Fibroblast of pulmonary artery (primary cell): ENCODE measurements at places on chromosomes 3 and 15.

DNA sequence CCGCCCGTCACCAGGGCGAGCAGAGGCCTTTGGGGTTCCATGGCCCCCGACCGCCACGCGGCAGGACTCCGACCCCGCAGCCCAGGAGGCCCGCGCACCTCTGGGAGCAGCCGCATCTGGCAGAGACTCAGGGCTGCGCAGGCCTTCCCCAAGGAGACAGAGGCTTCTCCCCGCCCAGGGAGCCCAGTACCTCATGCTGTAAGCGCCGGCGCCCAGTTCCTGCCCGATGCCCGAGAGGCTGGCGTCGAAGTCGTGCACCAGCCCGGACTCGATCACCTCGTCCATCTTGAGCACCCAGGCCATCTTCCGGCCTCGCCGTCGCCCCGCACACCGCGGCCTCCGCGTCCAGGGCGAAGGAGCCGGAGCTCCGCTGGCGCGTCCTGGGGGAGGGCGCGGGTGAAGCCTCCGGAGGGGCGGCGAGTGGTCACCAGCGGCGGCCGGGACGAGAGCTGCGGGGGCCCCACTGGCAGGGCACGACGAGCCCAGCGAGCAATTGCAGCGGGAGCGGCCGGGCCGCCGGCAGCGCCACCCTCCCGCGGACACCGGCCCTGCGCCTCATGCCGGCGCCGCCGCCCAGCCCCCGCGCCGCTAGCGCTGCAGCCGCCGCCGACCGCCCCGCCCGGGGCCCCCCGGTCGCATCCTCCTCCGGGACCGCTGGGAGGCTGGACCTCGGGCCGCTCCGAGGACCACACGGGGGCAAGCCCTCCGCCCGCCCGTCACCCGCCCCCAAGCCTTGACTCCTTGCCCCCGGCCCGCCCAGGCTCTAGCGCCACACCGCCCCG is 468 bp downstream of the UBP1 start:
- DNase-seq, result peak; percentile 39

GRCh38 chr3:185402561-185402960 is 39.6 kb downstream of the MAP3K13 start:
- DNase-seq, result peak; percentile 41

DNA sequence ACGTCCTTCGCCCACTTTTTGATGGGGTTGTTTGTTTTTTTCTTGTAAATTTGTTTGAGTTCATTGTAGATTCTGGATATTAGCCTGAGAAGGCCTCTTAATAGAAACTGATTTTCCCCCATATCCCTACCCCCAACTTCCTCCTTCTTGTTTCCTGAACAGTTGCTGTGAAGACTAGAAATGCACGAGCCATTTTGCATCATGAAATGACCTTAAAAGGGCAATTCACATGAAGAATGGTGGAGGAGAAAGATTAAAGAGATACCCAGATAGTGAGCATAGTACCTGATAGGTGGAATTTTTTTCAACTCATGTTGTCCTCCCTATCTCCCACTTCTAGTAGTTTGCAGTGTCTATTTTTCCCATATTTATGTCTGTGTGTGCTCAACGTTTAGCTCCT is 55.2 kb upstream of the KCNH8 start:
- no peak for DNase-seq

GRCh38 chr3:14988988-14989394 is 41.6 kb downstream of the NR2C2 start:
- DNase-seq, result no peak

DNA sequence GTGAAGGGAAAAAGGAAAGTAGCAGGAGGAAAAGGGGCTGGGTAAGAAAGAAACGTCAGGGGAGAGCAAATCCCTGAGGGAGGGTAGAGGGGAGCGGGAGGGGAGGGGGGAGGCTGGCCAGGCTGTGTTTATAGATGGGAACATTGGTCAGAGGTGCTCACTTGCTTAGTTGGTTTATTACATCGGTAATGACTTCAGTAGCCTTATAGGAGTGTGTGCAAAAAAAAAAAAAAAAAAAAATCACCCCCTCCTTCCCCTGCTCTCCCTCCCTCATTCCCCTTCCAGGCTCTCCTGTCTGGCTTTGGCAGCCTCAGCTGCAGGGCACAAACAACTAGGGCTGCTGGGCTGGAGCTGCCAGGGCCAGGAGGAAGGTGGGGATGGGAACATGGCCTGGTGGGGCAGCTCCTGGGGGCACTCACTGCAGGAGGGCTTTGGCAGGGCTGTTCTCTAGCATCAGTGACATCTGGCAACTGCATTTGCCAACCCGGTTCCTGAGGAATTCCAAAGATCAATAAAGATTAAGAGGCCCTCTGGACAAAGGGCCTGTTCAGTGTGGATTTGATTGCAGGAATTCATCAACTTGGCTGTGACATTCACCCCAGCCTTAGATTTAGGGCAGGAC is 334.5 kb upstream of the FRG2C start:
- no peak for DNase-seq

GRCh38 chr15:64051407-64052259 is 5.3 kb upstream of the DAPK2 start:
- DNase-seq, result no peak

DNA sequence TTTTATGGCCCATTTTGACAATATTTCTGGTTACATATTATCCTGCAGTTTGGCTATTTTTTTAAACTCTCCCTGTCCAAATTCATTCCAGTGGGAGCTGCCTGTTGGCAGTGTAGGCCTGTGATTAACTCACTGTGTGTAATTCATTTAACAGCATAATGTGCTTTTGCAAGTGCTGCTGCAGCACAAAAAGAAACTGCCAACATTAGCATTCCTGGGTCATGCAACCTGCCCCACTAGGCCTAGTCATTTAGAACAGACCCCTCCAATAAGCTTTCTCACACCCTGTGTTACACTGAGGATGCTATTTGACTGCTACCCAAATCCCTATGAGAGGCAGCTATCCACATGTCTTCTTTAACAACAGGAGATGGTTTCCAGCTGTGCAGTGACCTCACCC is 251.2 kb upstream of the UBE2E2 start:
- no peak for DNase-seq

DNA sequence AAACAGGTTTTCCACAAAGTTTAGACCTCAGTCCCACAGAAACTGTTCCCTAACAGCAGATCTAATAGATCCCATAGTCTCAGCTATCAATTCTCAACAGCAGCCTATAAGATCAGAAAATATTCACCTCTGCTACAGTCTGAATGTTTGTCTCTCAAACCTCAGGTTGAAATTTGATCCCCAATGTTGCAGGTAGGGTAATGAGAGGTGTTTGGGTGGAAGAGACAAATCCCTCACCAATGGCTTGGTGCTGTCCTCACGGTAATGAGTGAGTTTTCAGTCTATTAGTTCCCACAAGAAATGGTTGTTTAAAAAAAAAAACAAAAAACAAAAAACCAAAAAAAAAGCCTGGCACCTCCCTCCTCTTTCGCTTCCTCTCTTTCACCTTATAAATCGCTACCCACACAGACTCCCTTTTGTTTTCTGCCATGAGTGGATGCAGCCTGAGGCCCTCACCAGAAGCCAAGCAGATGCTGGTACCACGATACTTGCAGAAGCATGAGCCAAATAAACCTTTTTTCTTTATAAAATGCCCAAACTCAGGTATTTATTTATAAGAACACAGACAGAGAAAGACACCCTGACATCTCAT is 14.2 kb downstream of the ZNF280D start:
- DNase-seq, result no peak
